CD4-positive, alpha-beta T cell treated with Interleukin-2 at 100 ng/mL for 4 hours (primary cell): ENCODE measurements at places on chromosomes 4 and X.

- no peak for DNase-seq
These were observed 303.5 kb downstream of the SPRY1 start for GRCh38 chr4:123699880-123700771.

GRCh38 chr4:168259096-168259495, 59.5 kb downstream of the DDX60 start:
- no peak for DNase-seq

GRCh38 chr4:163590103-163590502, 95.6 kb downstream of the TMA16 start:
- no peak for DNase-seq

DNA sequence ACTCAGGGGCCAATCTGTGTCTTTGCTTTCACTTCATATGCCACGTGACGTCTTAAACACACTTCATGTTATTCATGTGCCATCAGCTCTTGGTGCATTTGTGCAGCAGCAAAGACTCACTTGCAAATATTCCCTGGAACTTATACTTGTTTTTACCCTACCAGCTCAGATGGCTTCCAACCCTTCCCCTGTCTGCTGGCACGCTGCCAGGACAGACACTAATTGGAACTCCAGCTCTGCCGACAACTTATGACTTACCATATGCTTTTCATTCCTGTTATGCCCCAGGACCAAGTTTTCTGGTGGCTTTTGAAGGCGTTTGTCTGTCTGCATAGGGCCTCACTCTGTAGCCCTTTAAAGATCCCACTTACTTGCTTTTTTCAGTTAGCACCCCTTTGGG, 261.7 kb upstream of the GNPDA2 start:
- DNase-seq, result no peak

GRCh38 chr4:102569200-102569599, 68.0 kb downstream of the NFKB1 start:
- no peak for DNase-seq

DNA sequence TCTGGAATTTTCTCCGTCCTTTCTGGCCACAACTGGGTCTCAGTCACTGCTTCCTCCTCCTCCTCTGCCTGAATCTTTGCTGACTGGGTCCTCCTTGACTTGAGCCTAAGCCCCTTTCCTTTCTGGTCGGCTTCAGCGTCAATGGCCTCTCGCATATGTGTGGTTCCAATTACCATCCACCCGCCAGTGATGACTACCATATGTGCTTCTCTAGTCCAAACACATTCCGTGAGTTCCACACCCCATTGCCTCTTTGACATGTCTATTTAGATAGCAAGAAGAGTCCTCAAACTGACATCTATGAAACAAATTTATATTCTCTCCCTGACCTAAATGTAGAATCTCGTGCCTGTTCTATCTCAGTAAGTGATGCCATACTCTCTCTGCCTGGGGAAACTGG, 19.8 kb downstream of the MXRA5 start:
- no peak for DNase-seq

GRCh38 chrX:150610446-150610845, 42.0 kb downstream of the MTM1 start:
- no peak for DNase-seq

DNA sequence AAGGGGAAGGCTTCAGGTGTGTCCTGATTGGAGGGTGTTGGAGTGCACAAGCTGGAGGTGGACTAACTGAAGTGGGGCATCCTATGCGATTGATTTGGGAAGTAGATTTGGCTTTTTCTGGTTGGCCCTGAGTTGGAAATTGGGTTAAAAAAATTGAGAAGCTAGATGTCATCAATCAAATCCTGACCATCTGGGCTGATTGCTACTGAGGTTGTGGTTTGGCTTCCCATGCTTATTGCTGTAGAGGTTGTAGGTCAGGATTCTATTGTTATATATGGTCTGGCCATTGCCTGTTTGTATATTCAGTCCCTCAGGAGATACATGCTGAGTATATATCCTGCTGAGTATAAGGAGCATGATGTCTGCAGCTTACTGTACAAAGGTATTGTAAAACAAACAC, 7.7 kb upstream of the ZNF81 start:
- DNase-seq, result no peak

DNA sequence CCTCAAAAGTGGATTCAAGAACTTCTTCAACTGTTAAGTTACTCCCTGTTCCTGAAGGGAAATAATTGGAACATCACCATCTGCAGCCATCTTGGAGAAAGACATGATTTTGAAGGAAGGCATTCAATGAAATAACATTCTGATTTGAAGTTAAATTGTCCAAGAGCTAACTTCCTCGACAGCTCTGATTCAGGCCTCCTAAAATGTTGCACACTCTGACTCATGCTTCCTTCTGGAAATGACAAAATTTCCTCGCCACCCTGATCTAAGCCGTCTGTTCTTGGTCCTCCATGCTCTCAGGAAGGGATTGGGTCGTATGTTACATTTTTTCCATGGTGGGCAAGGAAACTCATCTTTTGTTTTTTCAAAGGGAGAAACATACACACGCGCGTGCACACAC, 496.9 kb upstream of the DIPK2B start:
- DNase-seq, result no peak

DNA sequence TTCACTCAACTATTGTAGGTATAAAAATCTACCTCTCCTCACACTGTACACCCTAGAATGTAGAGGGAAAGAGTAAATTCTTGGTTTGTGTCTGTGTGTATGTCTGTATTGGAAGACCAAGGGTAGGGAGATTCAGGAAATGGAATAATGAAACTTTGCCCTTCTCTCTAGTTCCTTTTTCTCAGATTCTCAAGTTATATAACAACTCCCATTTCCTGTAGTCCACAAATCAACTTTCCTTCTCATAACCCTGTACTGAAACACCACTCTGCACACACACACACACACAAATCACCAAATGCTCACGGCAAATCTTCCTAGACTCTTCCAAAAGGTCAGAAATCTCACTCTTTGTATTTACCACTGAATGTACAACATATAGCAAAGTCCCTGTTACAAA, 824.5 kb upstream of the DIAPH2 start:
- no peak for DNase-seq

DNA sequence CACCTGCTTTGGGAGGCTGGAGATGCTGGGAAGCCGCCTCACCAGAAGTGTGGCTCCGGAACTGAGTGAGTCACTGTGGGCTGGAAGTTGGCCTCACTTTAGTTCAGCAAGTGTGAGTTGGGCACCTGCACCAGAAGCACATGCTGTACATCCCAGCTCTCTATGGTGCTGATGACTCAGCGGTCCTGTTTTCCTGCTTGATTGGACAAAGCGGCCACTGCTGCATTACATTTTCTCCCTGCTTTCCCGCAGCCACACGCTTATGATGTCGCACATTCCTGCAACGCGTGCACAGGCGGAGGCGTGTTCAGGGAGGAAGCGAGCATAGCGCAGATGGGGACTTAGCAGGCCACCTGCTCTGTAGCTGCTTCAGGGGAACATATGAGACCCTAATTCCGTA, 26.7 kb upstream of the CLDN34 start:
- no peak for DNase-seq

DNA sequence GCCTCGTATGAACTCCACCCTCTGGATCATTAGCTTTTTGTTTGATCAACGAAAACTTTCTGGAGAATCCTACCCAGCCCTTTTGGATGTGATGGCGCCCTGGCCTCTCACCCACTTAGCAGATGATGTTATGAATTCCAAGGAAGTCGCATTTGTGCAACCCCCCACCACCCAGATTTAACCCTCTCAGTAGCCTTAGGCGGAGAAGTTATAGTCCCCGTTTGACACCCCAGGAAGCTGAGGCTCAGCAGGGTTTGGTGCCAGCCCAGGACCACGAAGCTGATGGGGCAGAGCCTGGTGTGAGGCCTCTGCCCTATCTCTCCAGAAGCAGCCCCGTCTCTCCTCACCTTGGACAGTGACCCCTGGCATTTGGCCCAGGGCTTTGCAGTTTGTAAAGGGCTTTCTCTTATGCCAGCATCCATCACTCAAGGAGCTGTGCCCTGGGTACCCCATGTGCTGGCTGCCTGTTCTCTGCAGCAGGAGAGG, 1.0 kb downstream of the WFS1 start:
- no peak for DNase-seq

- DNase-seq, result no peak
These were observed 771 bp downstream of the NAP1L2 start for GRCh38 chrX:73213734-73214425.

GRCh38 chr4:121776610-121777401, 11.8 kb upstream of the SMIM43 start:
- no peak for DNase-seq

- peak; percentile 83 for DNase-seq
These were observed 141.4 kb downstream of the PPP3CA start for GRCh38 chr4:101205916-101206315.

GRCh38 chr4:123299212-123299691, 97.3 kb upstream of the SPRY1 start:
- DNase-seq, result no peak

GRCh38 chr4:176363072-176363471, 43.3 kb downstream of the SPCS3 start:
- DNase-seq, result no peak

- DNase-seq, result no peak
These were observed 63.2 kb upstream of the WWC2 start for GRCh38 chr4:183035726-183036415.

DNA sequence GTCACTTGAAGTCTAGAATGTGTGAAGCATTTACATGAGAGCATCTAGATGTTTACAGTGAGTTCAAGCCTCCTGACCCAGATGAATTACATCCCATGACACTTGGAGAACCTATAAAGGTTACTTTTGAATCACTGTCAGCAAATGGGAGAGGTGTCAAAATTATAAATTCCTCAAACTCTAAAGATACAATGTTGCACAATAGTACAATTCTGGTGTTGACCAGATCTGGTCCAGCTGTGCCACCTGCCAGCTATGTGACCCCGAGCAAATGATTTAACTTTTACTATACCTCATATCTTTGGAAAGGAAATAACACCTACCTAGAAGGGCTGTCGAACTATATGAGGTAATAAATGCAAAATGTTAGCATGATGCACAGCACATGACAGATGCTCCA, 69.8 kb downstream of the JADE1 start:
- no peak for DNase-seq

GRCh38 chrX:38514016-38514854, 47.1 kb upstream of the TSPAN7 start:
- DNase-seq, result no peak
